Globus pallidus (tissue), 1 donor: ENCODE measurements at places on chromosomes 6 and 20.

GRCh38 chr20:62136283-62137091 lies 6.7 kb downstream of the PSMA7 start:
- no peak for DNase-seq

GRCh38 chr20:44097521-44098255 lies 89.3 kb downstream of the JPH2 start:
- no peak for DNase-seq

- no peak for DNase-seq
Measured at GRCh38 chr6:22929311-22929985, 360.1 kb downstream of the HDGFL1 start.

DNA sequence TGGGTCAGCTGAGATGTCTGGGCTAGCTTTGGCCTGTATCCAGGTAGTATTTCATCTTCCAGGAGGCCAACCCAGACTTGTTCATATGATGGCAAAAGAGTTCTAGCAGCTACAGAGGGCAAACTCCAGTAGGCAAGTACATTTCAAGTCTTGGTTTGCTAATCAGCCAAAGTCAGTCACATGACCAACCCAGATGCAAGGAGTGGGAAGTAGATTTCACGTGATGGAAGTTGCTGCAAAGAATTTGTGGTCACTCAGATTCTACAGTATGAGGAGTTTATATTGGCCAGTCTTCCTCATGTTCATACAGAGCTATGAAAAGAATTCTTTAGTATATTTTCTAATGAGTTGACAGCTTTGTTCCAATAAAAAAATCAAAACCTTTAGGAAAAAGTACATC lies 101.8 kb downstream of the PHACTR1 start:
- DNase-seq = no peak

DNA sequence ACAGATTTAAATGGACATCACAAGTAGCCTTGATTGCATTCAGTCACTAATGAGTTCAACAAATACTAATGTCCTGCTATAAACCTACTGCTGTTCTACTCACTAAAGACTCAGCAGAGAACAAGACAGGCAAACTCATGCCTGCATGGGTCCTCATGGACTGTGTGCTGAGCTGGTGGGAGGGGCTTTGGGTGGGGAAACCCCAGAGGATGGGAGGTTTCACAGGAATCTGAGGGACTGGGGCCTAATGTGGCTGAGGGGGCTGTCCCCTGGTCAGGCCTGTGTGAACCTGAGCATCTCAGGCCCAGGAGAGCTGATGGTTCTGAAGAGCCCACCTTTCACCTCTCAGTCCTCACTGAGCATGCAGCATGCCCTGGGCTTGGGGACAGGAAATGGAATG lies 1.4 kb downstream of the CST8 start:
- no peak for DNase-seq

- no peak for DNase-seq
Measured at GRCh38 chr6:100412872-100413271, 51.8 kb downstream of the SIM1 start.

DNA sequence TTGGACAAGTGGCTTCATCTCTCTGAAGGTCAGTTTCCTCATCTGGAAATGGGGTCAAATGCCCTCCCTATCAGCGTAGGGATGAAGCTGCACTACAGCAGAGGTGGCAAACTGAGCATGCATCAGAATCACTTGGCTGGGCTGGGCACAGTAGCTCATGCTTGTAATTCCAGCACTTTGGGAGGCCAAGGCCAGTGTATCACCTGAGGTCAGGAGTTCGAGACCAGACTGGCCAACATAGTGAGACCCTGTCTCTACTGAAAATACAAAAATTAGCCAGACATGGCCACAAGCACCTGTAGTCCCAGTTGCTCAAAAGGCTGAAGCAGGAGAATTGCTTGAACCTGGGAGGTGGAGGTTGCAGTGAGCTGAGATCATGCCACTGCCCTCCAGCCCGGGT lies 6.7 kb upstream of the MMP9 start:
- no peak for DNase-seq

DNA sequence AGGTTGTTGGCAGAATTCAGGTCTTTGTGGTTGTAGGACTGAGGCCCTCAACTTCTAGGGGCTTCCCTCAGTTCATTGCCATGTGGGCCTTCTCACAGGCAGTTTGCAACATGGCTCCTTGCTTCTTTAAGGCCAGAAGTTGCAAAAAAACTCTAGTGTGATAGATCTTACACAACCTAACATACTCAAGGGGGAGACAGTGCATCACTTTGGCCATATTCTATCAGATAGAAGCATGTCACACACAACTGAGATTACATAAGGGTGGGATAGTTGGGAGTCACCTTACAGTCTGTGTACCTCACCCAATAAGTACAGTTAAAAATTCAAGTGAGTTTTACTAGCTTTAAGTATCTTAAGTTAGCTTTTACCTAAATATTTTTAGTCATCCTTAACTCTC lies 1.6 kb downstream of the SIRPD start:
- no peak for DNase-seq

DNA sequence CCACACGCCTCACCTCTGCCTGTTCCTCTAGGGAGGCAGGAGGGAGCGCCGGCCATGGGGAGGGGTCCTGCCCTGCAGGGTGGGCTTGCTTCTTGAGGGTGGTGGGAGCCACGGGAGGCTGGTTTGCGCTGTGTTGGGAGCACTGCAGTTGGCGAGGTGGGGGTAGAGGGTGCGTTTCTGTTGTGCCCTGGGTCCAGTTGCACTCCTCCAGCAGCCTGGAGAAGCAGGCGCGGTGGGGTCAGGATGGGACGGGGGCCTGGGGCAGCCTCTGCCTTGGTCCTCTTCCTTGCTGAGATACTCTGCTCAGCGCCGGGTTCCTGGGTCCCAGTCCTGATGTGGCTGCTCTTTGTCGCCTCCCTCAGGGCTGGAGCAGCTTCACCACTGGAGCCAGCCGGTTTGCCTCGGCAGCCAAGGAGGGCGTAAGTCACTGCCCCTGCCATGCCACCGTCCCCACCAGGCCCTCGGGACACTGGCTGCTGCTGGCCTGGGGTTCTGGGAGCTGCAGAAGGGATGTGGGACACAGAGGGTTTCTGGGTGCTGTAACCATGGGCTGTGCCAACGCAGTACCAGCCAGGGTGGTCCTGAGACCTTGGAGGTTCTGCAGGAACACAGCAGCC lies 8.4 kb downstream of the ARFGAP1 start:
- no peak for DNase-seq

GRCh38 chr6:6614096-6614982 lies 25.8 kb downstream of the LY86 start:
- no peak for DNase-seq

- no peak for DNase-seq
Measured at GRCh38 chr6:16717275-16717942, 43.9 kb downstream of the ATXN1 start.

GRCh38 chr6:107103082-107103481 lies 12.2 kb downstream of the BEND3 start:
- DNase-seq = no peak

DNA sequence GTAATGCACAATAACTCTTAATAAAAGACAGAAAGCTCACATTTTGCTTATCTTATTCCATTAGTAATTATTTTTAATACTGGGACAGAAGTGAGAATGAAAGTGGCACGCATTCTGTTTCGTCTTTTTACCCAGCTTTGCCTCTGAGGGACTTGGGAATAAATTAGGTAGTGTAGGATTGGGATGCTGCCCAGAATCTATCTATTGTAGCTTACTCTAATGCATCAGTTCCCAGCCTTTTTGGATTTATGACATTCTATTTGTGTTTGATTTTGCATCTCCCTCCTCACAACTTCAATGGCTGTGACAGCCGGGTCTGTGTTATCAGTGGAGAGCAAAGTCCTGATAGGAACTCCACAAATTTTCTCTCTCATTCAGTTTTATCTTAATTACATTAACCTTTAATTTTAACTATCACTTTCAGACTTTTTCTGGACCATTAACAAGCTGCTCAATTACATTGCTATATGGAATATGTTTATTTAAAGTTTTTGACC lies 62.9 kb upstream of the TULP4 start:
- DNase-seq = no peak

DNA sequence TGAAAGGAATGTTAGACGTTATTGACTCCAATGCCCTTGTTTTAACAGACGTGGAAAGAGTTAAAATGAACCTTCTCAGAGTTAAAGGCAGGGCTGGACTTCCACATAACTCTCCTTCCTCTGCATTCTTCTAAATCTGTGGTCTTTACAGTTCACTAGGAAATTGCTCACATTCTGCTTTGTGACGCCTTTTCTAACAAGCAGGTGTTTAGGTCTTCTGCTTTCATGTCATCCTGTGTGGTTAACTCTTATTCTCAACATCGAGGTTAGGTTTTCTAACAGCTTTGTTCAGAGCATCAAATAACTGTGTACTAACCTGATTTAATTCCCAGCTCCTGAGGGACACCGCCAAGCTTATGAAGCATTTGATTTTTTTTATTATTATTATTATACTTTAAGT lies 81.3 kb upstream of the NT5E start:
- no peak for DNase-seq

- DNase-seq = no peak
Measured at GRCh38 chr6:90079560-90080490, 185.6 kb downstream of the GJA10 start.

- no peak for DNase-seq
Measured at GRCh38 chr6:5636210-5637030, 370.3 kb downstream of the NRN1 start.
